Hematopoietic multipotent progenitor cell treated with erythropoietin and hydrocortisone succinate and interleukin-3 and kit ligand, for 4 days (in vitro differentiated cells): ENCODE measurements at places on chromosomes 6 and 20.

GRCh38 chr6:42704251-42704936 is 18.0 kb downstream of the PRPH2 start:
- no peak for DNase-seq

GRCh38 chr6:151167034-151167433 is 72.7 kb upstream of the AKAP12 start:
- no peak for DNase-seq

DNA sequence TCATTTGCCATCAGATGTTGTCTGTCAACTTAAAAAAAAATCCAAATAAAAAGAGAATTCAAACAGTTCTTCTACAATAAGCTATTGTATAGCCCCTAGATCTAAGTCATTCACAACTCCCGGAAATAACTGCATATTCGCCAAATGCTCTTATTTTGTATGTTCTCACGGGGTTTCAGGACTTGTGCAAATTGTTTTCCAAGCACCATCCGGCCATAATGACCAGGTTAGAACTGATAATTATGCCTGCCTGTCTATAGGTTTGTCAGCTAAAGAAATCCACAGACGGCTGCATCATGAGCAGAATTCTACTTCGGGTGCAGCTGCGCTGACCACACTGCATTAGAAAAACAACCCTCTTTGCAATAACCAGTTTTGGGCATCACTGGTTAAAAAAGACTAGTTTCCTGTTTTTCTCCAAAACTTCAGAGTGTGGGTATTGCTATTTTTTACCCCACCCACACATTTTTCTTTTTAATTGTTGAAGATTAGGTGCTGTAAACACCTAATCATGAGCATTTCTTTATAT is 87.7 kb downstream of the HIVEP2 start:
- no peak for DNase-seq

GRCh38 chr6:54698974-54699373 is 147.6 kb upstream of the FAM83B start:
- DNase-seq, result no peak

DNA sequence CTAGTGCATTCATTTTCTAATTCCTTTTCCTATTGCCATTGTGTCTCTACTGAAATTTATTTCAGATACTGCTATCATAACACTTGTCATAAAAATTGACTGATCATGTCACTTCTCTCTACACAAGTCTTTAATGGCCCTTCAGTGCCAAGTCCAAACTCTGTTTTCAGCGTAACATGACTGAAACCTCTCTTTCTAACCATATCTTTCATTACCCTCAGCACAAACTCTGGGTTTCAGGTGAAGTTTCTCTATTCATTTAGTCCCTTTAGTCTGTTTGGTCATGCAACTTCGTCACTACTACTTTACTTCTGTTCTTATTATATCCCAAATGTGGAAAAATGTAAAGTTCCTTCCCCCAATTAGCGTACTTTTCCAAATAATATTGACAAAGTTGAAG is 234.9 kb downstream of the OGFRL1 start:
- DNase-seq, result no peak

DNA sequence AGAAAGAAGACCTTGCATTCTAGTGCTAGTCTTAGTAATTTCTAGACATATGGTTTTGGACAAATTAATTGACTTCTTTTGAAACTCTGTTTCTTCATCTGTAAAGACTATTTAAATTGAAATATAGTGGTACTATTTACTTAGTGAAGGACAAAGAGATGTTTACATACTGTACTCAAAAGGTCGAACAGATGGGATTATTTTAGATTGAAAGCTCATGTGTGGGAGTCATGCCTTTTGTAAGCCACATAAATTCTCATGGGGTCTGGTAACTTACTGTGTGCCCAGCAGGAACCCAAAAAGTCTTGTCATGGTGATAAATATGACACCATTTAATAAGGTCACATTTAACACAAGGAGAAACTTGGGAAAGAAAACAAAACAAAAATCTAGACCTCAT is 368.2 kb upstream of the CITED2 start:
- no peak for DNase-seq

GRCh38 chr20:11186301-11187008 is 512.7 kb upstream of the JAG1 start:
- DNase-seq, result no peak

GRCh38 chr6:4178737-4179333 is 43.5 kb upstream of the ECI2 start:
- no peak for DNase-seq

DNA sequence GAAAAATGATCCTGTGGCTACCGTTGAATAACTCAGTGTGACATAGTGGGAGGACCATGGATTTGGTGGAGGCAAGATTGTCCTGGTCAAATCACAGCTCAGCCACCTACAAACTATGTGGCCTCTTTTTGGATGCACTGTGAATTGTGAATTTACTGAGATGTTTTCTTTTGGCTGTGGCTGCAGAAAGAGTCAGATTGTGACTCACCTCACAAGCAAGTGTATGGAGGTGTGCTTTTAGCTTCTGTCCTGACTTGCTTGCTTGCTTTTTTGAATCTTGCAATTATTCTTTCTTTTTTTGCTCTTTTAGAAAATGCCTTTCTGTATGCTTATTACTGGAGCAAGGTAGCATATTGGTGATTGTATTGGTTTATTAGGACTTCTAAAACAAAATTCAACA is 122.9 kb upstream of the FOXO3 start:
- no peak for DNase-seq

GRCh38 chr6:157961832-157962575 is 19.7 kb upstream of the SYNJ2 start:
- DNase-seq, result no peak

DNA sequence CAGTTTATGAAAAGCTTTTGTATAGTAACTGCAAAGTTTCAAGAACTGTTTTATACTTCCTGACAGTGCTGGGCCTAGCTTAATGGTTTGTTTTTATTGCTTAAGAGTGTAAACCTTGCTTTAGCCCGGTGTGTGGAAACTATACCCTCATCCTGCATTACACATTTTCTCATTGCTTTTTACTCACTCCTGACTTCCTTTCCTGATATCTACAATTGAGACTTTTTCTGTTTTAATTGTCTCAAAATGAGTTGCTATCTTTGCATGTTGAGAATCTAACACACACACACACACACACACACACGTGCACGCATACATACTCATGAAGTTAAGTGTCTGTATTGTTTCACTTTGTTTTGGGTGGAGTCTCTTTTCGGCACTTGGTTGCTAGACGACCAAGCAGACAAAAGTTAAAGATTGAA is 16.7 kb downstream of the BMP2 start:
- DNase-seq, result no peak

- DNase-seq, result no peak
These were observed 395.3 kb downstream of the MAFB start for GRCh38 chr20:40293740-40294139.

- DNase-seq, result no peak
These were observed 111.7 kb downstream of the THBS2 start for GRCh38 chr6:169141671-169142537.

GRCh38 chr20:33858666-33859065 is 47.5 kb downstream of the CHMP4B start:
- DNase-seq, result no peak

- DNase-seq, result no peak
These were observed 26.6 kb downstream of the PYGB start for GRCh38 chr20:25274481-25274880.

- DNase-seq, result no peak
These were observed 97.7 kb upstream of the VGLL2 start for GRCh38 chr6:117167520-117168271.

DNA sequence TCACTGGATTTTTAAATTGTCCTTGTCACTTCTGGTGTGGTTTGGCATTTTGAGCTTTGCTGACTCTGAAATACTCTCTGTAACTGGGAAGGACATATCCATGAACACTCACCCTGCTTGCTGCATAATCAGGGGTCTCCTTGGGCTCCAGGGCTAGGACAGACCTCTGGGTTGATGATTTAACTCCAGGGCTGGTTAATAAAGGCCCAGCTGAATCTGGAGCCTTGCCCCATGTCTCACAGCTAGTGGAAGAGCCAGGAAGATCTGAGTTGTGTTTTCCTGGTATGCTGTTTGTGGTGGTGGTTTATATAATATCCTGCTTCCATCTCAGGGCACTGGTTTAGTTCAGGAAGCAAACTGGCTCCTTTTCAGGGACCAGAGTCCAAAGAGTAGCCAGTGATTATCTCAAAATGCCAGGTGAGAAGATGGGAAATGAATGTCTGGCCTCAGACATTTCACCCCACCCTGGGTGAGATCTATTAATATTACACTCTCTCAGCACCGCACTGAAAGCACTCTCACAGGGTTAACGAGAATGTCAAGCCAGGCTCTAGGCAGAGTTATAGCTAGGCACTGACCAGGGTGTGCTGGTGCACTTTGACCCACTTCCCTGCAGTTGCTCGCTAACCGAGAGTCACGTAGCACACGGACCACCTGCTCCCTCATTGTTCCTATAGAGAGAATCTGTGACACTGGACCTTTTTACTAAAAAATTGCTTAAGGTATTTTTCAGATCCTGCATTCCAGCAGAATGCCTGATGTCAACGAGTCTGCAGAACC is 90.1 kb upstream of the SLC22A16 start:
- DNase-seq, result no peak

DNA sequence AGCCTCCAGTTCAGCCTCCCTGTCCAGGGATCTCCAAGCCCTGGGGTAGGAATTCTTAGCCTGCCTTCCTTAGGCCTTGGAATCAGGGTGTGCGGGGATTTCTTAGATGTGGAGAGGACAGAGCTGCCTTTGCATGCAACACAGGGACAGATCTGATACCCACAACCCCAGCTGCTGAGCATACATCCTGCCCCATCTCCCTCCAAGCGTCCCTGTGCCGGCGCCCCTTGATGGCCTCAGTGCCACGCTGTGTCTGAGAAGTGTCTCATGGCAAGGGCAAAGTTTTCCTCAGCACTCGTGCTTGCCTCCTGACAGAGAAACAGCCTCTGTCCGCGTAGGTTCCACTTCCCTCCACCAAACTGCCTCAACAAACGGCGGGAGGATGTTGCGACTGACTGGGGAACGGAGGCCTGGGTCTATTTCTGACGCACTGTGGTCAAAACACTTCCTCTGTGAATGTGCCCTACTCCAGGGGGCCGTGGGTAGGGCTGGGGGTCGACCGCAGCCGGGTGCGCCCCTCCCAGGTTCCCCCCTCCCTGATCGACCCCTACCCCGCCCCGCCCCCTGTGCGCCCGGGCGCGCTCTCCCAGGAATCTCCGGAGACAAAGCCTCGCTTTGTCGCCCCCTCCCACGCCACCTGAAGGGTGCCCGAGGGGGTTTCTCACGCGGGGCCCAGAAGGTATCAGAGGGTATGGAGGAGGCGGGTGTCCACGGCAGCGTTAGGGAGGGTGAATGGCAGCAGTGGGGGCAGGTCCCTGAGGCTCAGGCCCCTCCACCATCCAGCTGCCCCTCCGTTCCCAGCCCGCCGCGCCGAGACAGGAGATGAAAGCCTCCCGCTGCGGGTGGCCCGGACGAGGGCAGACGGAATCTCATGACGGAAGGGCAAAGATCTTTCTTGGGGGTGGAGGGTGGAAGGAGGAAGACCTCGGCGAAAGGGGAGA is 806 bp downstream of the MICAL1 start:
- DNase-seq, result peak; percentile 80

DNA sequence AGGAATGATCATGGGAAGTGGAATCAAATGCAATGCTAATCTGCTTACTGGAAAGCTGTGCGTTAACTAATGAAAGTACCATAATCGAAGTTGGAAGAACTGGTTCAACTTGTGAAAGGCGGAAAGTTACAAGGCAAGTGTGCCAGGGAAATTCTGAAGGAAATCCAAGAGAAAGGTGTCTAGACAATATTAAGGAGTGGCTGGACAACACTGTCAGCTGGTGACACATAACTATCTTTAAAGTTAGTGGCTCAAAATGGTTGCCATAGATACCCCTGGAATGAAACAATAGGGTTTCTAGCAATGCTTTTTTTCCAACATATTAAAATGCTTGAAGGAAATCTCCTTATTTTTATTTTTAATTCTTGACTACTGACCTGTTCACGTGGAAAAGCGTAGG is 90.4 kb downstream of the BMP2 start:
- DNase-seq, result no peak

DNA sequence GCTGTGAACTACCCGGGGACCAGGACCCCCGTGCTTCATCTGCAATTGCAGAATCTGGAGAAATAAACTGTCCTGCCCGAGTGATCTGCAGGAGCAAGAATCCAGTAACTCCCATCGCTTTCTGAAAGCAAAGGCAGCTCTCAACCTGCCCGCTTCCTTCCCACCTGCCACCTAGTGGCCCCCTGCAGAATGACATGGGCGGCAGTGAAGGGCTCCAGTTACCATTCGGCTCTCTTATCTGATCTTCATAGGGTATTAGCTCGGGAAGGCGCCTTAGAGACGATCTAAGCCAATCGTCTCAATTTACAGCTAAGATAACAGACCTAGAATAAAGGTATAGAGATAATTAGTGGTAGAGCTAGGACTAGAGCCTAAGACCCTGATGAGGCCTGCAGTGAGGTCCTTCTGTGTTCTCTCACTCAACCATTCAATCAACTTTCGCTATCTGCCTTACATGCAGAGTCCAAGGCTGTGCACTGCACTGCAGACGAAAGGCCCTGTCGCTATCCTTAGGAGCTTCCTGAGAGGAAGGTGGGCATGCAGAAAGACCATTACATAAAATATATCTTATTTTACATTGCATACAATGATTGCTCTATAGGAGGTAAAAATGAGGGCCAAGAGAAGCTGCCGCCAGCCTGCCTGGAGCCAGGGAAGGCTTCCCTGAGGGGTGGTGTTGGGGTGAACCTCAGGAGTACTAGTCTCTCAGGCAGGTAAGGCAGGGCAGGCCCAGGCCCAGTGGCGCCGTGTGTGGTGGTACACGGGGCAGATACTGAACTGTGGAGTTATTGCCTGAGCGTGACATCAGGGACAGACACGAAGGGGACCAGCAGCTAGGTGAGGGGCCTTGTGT is 7.1 kb upstream of the PSMG4 start:
- peak; percentile 94 for DNase-seq

GRCh38 chr20:23663180-23663579 is 25.4 kb upstream of the CST3 start:
- no peak for DNase-seq

DNA sequence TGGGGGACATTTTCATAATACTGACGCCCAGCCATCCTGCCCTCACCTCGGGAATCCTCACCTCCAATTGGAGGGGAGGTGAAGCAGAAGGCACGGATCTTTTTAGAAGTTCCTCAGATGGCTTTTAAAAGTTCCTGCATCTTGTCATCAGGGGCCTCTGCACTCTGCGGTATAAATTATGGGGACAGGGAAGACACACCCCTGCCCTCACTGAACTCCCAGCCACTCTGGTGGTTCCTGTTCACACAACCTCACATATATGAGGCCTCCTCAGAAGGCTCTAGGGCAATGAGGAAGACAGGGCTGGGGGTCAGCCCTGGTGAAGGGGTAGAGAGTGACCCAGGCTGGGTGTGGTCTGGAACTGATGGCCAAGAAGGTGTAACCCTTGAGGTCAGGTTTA is 187.0 kb downstream of the SOD2 start:
- no peak for DNase-seq

GRCh38 chr6:120869397-120869796 is 464.9 kb downstream of the TBC1D32 start:
- peak; percentile 8 for DNase-seq

GRCh38 chr20:59733351-59733750 is 129.0 kb downstream of the PHACTR3 start:
- no peak for DNase-seq

GRCh38 chr6:27040244-27041042 is 207.1 kb upstream of the PRSS16 start:
- no peak for DNase-seq

- DNase-seq, result no peak
These were observed 20.2 kb downstream of the ZBTB46 start for GRCh38 chr20:63810730-63811490.

GRCh38 chr6:169564453-169565240 is 137.2 kb downstream of the WDR27 start:
- DNase-seq, result no peak

GRCh38 chr6:154921482-154921881 is 73.6 kb upstream of the TIAM2 start:
- DNase-seq, result peak; percentile 36

GRCh38 chr6:79635232-79635543 is 4.1 kb downstream of the SH3BGRL2 start:
- no peak for DNase-seq
